ENCODE measurements at places on chromosomes 2 and 18. TPM values are rescaled to one million over a fixed set of nuclear protein-coding genes. Genes with fewer than 3 reads are reported as not detected.

- no peaks in the 10 kb centered on the region for H3K36me3 ChIP-seq
- H3K27me3 ChIP-seq, result no peaks in the 10 kb centered on the region
- no peak for DNase-seq
- no peak overlapping the region for H3K4me3 ChIP-seq
Observed at GRCh38 chr2:7725171-7725849, 808.1 kb downstream of the RNF144A start.

- H3K4me3 ChIP-seq, result no peak overlapping the region
- H3K27ac ChIP-seq, result no peak overlapping the region
- H3K4me1 ChIP-seq, result no peaks in the 10 kb centered on the region
- no peak for DNase-seq
- no peaks in the 10 kb centered on the region for H3K27me3 ChIP-seq
Observed at GRCh38 chr2:199704358-199705238, 146.4 kb downstream of the FTCDNL1 start.

DNA sequence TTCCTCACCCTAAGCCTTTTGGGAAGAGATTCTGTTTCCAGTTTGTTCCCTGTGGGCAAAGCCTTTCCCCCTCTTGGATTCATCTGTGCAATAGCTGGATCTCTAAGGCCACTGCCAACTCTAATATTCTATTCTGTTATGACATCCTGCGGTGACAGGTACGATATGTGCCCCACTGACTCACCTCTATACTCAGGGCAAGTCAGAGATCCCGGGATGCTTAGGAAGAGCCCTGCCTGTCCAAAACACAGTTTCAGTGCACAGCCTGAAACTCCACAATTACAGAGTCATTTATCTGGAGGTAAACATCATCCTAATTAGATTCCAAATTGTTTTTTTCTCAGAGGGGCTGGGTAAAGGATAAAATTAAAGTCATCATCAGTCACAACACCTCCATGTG, 190.2 kb downstream of the TFCP2L1 start:
- H3K27ac ChIP-seq, result no peak overlapping the region
- H3K4me1 ChIP-seq, result peaks cover 10% of the 10 kb centered on the region
- no peak overlapping the region for H3K4me3 ChIP-seq
- H3K36me3 ChIP-seq, result no peaks in the 10 kb centered on the region
- no peak for DNase-seq

GRCh38 chr18:78679613-78680260, 299.9 kb upstream of the SALL3 start:
- H3K4me1 ChIP-seq, result no peaks in the 10 kb centered on the region
- no peak for DNase-seq
- H3K4me3 ChIP-seq, result no peak overlapping the region
- no peaks in the 10 kb centered on the region for H3K36me3 ChIP-seq
- H3K27me3 ChIP-seq, result no peaks in the 10 kb centered on the region

INPP5D gene
- total RNA-seq, result 7.0 TPM

- no peaks in the 10 kb centered on the region for H3K4me1 ChIP-seq
- no peak overlapping the region for H3K4me3 ChIP-seq
- no peaks in the 10 kb centered on the region for H3K27me3 ChIP-seq
- DNase-seq, result no peak
Observed at GRCh38 chr2:2914252-2914651, 463.4 kb downstream of the EIPR1 start.

EFHD1 gene
- 11.4 TPM for total RNA-seq

All from right atrium auricular region (tissue), 2 donors.